Neural progenitor cell (in vitro differentiated cells): ENCODE measurements at places on chromosomes 2 and 18.

- peak; percentile 72 for DNase-seq
These were observed 313.7 kb downstream of the ZNF521 start for GRCh38 chr18:25038261-25038660.

DNA sequence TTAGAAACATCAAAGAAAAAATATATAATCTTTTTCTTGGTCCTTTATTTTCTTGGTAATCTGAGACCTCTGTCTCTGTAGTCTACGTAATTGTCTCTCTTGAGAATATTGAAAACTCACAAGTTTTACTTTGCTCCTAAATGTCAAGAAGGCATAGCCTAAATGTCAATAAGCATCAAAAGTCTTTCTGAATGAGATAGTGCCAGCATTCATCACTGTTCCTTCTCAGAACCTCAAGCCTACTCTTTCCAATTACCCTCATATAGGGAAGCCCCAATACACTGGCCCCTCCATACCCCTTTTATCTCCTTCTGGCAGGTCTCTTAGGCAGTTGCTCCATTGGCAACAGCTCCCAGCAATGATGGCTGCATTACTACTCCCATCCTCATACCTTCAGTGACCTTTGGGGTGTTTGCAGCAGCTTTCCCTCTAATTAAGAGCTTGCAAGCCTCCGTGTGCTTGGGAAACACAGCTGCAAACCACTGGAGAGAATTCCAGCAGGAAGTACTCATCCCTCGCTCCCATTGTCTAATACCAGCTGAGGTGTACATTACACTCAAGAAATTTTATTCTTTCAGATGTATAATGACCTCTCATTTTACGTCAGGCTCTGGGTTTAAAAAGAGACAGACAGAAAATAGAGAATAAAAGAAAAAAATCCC, 95.8 kb downstream of the KYNU start:
- peak; percentile 9 for DNase-seq

- no peak for DNase-seq
These were observed 249.4 kb upstream of the SLC14A2 start for GRCh38 chr18:45365835-45366234.

GRCh38 chr2:168568476-168569267, 112.6 kb downstream of the CERS6 start:
- DNase-seq, result no peak

DNA sequence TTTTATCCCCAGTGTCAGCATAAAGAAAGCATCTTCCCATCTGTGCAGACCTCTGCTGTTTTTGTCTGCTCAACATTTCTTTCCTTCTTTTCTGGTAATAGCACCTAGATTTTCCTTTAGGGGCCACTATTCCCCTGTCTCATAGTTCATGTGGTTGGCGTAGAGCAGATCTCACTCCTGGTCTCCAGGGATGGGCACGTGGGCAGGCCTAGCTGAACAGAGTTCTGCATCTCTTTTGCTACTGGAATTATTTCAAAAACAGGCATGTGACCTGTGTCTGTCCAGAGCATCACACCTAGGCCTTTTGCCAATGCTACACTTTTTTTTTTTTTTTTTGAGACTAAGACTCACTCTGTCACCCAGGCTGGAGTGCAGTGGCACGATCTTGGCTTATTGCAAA, 17.7 kb upstream of the ICOS start:
- no peak for DNase-seq

GRCh38 chr2:194385376-194385775, 1271.7 kb upstream of the SLC39A10 start:
- no peak for DNase-seq

DNA sequence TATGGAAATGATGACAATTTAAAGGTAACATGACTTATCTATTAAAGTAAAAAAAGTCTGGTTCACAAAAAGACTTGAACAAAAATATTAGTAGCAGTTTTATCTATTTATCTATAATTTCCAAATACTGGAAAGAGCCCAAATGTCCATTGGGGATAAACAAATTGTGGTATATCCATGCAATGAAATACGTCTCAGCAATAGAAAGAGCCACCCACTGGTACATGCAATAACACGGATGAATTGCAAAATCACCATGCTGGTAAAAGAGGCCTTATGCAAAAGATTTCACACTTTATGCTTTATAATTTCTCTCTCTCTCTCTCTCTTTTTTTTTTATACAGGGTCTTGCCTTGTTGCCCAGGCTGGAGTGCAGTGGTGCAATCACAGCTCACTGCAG, 91.4 kb upstream of the ASAP2 start:
- DNase-seq, result no peak

DNA sequence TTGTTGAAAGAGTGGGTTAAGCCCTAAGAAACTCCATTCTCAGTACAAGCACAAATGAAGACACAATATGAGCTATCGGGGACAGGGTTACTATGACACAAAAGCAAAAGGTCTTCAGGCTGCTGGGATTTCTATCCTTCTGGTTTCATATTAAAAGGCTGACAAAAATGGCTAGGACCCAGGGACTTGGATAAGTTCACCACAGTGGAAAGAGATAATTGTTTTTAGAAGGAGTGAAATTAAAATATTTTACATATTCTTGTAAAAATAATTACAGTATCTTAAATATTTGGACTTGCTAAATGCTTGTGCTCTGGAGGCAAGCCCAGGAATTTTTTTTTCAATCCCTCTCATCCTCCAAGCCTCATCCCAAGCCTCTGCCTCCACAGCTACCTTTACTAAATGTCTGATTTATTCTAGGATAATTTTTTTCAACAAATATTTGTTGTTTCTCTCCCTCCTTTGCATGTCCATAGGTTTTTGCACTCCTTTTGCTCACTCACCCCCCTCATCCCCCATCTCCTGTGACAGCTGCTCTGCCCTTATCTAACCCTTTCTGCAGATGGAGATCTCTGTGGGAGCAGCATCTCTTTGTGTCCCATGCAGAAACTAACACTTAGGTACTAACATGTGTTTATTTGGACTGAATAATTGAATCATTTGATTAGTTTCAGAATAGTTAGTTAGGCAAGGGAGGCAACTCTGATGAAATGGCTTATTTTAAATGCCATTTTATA, 47.8 kb upstream of the NABP1 start:
- no peak for DNase-seq

DNA sequence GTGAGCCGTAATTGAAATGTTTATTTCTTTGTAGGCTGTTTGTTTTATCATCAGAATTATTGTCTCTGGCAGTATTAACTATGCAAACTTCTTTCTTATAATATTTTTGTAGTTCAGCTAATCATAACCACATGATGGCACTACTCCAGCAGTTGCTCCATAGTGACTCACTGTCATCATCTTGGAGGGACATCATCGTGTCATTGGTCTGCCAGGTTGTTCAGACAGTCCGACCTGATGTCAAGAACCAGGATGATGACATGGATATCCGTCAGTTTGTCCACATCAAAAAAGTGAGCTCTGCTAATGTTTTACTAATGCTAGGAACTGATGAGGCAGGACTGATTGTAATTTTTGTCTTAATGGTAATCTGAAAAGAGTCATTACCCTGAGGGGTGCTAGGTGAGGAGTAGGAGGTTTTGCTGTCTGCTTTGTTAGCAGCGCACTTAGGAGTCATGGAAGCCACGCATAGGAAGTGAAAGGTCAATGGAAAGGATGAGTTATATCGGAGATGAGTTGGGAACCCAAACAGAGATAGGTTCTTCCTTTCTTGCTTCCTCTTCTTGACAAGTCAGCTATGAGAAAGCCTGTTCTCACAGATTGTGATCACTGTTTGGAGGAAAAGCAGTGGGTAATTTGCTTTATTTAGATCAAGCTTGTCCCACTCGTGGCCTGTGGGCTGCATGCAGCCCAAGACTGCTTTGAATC, 49.2 kb downstream of the PIKFYVE start:
- DNase-seq, result no peak

DNA sequence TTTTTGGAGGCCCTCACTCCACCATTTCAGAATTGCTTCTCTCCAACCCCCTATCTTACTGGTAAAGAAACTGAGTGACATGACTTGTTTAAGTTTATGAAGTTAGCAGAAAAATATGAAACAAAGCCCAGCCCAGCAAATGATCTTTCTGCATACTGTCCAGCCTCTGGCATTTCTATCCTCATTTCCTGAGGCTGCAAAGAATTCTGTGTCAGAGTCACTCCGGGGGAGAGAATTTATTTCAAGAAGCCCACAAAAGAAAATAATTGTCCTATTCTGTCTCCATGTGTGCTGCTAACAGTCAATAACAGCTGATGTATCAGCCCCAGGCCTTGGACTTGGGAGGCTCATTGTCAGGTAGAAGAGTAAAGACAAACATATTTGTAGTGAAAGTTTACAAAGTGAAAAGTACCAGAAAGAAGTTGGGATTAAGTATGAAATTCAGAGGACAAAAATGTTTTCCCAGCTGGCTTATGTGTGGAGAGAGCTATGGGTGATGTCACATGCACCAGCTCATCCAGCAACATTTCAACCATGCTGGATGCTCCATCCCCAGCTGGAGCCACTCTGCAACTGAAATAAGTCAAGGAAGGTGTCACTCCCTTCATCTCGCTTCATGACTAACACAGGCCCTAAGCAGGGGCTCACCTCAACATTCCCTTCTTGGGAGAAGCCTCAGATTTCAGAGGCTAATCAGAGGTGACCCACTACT, 42.3 kb downstream of the TRABD2A start:
- DNase-seq, result no peak

DNA sequence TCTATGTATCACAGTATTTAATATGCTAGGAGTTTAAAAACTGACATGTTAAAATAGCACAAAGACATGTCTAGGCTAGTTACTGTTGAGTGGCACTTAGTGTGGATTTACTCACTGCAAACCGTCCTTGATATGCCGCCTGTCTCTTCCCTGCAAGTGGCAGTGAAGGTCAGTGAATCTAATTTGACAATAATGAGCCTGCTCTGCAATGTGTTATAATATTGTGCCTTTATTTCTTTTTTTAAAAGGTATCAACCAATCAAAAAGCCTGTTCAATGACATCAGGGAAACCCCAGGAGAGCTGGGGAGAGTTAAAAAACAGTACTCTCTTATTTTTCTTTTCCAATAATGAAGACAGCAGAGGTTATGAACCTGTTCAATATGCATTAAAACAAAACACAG, 384.1 kb downstream of the ERBB4 start:
- DNase-seq, result no peak

GRCh38 chr2:227188292-227188691, 23.9 kb downstream of the COL4A3 start:
- no peak for DNase-seq

- peak; percentile 25 for DNase-seq
These were observed 46.8 kb upstream of the TTC21B start for GRCh38 chr2:166000401-166000800.

DNA sequence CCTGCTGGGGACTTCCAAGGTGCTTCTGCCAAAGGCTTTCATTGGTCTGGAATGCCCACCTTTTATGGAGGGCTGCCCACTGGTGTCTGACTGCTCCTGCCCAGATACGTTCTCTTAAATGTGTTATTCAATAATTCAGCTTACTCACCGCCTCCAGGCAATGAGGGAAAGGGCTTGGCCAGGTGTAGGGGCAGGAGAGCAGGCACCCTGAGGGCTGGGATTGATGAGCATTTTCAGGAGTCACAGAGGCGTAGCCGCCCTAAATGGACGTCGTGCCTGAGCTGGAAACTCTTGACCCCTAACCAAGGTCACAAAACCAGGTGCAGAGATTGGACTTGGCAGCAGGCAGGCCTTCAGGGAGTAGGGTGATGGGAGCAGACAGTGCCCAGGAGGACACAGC, 26.8 kb downstream of the MAL start:
- no peak for DNase-seq

DNA sequence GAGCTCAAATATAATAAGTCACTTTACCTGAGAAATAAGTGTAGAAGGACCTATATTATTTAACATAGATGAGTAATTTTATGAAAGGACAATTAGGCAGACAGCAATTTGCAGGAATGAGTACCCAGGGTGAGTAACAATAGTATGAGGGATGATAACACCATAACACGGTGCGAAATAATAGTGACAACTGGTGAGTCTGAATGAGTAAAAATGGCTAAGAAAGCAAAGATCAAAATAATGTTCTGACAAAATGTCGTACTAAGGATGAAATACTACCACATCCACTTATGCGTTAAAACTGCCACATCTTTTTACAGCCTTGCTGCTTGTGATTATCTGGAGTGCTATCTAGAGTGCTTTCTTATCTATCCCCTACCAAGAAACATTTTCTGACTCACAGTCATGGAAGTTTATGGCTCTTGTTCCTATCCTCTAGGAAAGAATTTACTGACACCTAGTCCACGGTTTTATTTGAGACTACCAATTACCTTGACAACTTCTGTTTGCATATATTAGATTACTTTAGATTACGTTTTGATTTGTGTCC, 929.7 kb downstream of the LRP1B start:
- no peak for DNase-seq

DNA sequence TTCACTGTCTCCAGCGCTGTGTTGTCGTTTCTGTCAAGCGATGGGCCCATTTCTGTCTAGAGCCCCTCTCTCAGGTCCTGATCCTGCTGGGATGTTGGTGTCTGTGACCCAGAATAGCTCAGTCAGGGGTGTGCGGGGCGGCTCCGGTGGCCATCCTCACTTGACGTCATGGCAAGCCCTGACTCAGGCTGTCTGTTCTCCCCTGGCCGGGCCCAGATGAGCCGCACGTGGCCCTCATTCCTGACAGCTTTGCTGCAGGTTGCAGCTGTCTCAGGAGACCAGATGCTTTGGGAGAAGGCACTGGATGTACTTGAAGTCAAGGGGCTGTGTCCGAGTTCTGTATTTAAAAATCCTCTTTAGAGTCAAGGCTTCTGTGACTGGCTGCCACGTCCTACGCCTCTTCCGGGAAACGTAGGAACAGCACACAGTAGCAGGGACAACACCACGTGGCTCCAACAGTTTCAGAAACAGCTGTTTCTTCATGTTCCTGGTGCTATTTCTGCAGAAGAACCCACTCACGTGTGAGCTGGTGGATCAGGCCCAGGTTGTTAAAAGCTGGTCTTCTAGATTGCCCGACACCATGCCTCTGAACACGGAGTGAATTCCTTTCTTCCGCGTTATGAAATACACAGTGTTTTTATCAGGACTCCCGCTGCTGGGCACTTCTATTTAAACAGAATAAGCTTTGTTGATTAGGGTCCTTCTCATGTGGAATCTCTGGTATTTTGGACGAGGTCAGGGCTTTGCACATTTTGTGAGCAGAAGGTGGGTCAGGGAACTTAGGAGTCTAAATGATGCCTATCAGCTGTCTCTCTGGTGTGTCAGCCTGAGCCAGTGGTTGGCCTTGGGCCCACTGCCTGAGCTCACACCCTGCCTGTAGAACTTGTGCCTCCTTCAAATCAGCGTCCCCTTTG, 28.3 kb upstream of the NTSR2 start:
- DNase-seq, result no peak

- no peak for DNase-seq
These were observed 2.8 kb upstream of the KLHL30 start for GRCh38 chr2:238135601-238136150.

GRCh38 chr2:209424199-209424701, 403 bp downstream of the MAP2 start:
- DNase-seq, result peak; percentile 49

- DNase-seq, result no peak
These were observed 48.9 kb downstream of the COPS8 start for GRCh38 chr2:237134321-237135230.

GRCh38 chr18:63905361-63905760, 2.4 kb upstream of the SERPINB10 start:
- no peak for DNase-seq

DNA sequence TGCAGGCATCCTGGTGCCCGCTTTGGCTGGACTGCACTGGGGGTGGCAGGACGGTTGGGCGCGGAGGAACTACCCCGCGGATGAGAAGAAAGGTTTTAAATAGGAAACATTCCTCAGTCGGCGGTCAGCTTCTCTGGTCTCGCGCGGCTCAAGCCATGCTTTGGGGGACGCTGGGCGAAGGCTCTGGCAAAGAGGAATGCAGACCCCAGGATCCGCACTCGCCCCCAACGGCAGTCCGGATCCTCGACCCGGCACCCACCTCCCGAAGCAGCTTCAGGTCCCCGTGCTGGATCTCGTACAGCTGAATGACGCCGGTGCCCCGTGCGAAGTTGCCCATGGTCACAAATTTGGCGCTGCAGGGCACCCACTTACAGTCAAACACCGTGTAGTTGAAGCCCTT, 686 bp upstream of the PNO1 start:
- peak; percentile 78 for DNase-seq
